ENCODE measurements at places on chromosomes 12 and 14.
A peak's percentile ranks its signal among the peaks of the same experiment; 100 is the strongest.

DNA sequence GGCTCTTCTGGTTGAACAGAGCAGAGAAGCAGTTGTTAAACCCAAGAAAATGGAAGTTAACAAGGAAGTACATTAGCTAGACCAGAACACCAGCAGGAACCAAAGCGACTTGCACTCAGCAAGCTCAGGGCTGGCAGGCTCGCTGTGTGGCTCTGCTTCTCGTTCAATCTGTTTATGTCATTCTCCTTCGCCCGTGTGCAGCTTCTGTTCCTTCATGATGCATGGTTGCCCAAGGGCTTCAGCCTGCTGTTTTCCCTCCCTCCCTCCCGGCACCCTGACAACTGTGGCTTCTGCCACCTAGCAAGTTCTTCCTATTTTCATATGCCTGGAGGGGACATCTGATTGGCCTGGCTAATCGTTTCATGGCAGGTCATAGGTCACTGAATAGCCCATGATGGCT, 25.3 kb downstream of the PIGH start:
- no peak for DNase-seq

DNA sequence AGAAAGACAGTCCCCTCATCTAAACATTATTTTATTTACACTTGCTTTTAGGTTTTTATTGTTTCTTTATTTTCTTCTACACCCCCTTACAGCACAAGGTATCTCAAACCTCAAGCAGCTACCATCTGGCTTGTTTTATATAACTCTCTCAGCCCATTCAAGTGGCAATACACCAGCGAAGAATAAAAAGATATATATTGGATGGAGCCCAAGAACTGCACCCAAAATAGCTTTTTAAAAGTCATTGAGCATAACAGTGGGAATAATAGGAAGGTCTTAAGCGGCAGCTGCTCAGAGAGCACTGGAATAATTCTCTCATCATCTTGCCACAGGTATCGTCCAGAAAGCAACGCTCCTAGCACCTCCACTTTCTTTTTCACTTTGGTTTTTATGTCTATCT, 322.5 kb downstream of the SYT1 start:
- no peak for DNase-seq

DNA sequence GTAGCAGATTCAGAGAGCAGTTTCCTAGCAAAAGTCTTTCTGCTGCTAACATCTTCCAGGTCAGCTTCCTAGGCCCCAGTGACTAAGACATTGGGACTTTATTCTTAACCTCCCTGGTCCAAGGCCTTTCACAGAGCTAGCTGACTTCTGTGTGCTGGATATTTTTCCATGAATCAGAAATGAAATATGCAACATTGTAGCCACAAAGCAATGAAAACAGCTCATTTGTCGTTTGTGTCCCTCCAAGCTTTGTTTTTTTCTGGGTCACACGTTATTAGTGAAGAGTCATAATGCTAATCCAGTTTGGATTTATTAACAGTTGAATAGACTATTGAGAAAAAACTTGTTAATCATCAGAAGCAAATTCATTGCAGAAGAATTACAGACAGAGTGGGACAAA, 82.4 kb downstream of the ARF6 start:
- DNase-seq = no peak

- peak; percentile 6 for DNase-seq
Observed at GRCh38 chr14:80606347-80606772, 335.2 kb downstream of the CEP128 start.

GRCh38 chr12:27094726-27095125, 12.3 kb upstream of the C12orf71 start:
- no peak for DNase-seq

- no peak for DNase-seq
Observed at GRCh38 chr12:29299633-29300032, 81.3 kb downstream of the ERGIC2 start.

- no peak for DNase-seq
Observed at GRCh38 chr12:91093341-91093740, 18.0 kb downstream of the LUM start.

DNA sequence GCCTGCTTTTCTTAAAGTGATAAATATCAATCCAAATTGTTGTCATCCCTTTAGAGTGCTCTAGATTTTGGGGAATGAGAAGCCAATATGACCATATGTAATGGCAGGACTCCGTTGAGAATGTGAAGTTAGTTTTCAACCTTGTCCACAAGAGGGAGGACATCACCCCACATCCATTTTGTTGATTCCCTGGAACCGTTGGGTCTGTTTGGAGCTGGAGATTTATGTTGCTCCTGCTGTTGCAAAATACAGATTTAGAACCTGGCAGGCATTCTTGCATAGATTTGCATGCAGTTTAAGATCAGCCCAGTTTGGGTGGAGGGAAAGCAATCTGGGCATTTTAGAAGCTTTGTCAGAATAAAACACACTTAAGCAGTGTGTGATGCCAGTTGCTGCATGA, 620.1 kb downstream of the NRXN3 start:
- DNase-seq = peak; percentile 10

DNA sequence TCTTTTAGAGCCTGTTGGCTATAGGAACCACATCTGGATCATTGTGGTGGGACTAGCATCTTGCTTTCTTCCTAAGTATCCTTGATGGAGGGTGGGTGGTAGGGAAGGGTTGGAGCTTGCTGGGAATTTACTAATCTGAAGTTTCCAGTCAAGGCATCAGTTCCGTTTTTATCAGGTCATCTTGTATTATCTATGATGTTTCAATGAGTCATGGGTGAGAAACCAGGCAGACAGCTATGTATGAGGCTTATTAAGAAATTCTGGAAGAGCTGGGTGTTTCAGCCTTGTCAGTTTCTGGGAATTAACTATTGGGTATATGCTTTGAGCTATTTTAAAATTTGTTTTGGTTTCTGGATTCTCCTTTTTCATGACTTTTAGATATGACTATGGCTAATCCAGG, 11.3 kb downstream of the TSFM start:
- no peak for DNase-seq

- no peak for DNase-seq
Observed at GRCh38 chr14:60646226-60646818, 3.0 kb downstream of the SIX1 start.

- DNase-seq = no peak
Observed at GRCh38 chr12:104751594-104751993, 206.5 kb downstream of the SLC41A2 start.

DNA sequence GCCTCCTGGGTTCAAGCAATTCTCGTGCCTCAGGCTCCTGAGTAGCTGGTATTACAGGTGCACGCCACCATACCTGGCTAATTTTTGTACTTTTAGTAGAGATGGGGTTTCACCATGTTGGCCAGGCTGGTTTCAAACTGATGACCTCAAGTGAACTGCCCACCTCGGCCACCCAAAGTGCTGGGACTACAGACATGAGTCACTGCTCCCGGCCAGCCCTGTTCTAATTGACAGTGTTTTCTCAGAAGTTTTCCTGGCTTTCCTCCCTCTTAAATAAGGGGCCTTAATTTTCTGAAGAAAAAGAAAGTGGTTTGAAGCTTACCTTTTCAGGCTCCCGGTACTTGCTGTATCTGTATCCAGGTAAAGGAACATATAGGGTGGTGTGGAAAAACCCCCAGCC, 1.7 kb downstream of the HAL start:
- DNase-seq = no peak

All from pons (tissue), 1 donor.